ENCODE measurements at places on chromosomes 5 and 9.

- no peak for DNase-seq
Observed at GRCh38 chr5:53545744-53546143, 14.7 kb upstream of the NDUFS4 start.

DNA sequence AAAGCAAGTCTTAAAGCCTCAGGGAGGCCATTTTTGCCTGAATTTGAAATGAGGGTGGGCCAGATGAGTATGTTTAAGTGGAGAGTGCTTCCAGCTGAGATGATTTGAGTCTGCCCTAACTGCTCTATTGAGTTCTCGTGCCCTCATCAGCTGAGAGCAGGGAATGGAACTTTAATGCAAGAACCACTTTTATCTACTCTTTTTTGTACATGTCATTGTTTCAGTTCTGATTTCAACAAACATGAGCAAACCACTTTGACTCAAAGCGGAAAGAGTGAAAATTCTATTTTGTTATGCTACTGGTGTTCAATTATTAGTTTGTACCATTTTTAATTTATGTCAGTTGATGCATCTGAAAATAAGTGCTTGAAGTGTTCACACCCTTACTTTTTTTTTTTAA lies 35.8 kb downstream of the DCAF10 start:
- no peak for DNase-seq

- DNase-seq = no peak
Observed at GRCh38 chr5:116771466-116772151, 197.0 kb upstream of the SEMA6A start.

DNA sequence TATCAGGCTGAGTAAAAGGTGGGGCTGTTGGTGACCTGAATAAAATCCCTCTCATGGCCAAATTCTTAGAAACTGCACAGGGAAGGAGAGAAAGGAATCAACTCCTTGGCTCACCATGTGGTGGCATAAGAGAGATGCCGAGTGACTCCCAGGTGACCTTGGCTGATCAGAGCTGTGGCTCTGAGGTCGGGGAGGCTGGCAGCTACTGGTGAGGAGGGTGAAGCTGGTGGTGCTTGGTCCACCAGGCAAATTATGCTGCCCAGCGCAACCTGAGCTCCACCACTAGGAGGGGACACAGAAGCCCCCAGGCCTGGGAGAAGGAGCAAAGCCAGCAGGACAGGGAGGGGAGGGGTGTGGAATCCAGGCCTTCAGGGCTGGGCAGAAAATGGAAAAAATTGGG lies 111.2 kb upstream of the IL12B start:
- DNase-seq = no peak

DNA sequence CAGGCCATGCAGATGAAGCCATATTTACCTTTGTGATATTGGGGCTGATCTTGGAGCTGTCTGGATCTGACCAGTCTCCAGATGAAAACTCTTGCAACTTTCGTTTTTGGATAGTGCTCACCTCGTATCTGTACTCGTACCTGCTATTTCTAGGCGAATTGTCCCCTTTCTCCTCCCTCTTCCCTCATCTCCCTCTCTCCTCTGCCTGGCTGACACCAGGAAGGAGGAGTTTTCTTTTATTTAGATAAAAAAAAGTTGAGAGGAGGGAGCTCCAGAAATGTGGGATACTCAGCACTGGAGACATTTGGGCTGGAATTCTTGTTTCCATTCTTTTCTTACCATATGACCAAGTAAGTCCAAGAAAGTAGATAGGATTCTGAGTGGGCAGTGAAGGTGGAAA lies 54.6 kb upstream of the ABL1 start:
- DNase-seq = no peak

DNA sequence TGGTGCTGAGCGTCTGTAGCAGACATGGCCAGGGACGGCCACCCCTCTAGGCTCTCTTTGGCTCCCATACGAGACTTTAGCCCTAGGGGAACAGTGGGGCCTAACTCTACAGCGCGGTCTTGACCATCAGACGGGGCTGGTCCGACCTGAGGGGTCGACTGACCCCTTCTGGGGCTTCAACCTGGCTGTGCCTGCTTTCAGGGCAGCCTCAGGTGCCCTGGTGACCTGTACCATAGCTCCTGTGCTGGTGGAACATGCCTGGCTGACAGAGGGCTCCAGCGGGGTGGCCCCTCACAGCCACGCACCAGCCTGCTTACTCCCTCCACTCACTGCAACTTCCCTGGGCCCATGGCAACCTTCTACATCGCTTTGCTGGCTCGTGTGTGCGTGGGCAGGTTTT lies 423.4 kb upstream of the SEMA6A start:
- DNase-seq = no peak

DNA sequence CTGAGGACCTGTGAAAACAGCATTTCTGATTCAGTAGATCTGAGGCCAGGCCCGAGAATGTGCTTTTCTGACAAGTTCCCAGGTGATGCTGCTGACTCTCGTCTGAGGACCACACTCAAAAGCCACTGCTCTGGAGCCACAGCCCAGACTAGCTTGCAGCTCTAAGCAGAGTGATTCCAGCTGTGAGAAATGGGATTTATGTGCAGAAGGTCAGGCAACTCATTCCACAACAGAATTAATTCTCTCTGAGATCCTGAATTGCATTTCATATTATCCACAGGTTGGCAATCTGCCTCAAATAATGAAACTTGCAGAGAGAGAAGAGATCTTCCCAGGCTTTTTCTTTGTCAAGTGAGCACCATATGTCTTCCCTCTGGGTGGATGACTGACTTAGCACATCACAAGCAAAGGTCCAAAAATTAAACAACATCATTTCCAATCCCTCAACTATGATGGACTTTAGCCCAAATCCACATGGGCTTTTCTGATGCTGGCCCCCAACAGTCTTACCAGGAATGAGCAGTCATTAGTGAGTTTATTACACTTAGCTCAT lies 140.2 kb downstream of the ALDH1A1 start:
- no peak for DNase-seq

DNA sequence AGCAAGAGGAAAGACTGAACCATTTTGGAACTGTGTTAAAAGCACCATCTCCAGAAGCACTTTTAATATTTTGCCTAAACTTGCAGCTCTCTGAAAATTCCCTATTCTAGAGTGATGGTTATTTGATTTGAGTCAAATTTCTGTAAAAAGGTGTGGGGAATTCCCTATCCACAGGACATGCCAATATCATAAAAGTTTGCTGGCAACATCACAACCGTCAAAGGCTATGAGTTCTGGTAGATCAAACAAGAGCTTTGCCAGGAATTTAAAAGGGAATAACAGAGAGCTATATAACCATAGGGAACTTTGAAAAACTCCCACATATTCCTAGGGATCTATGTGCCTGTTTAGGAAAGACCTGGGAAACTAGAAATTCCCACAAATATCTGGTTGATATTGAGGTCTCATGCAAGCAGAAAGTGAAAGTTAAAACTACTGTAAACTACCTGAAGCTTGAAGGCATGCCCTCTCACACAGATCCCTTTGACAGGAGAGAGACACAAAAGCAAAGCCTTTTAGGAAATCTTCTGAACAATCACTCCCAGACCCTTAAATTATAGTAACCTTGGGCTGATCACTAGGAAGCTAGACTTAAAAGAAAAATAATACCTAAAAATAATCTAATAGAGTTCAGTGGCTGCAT lies 549.9 kb downstream of the ANXA1 start:
- DNase-seq = no peak

DNA sequence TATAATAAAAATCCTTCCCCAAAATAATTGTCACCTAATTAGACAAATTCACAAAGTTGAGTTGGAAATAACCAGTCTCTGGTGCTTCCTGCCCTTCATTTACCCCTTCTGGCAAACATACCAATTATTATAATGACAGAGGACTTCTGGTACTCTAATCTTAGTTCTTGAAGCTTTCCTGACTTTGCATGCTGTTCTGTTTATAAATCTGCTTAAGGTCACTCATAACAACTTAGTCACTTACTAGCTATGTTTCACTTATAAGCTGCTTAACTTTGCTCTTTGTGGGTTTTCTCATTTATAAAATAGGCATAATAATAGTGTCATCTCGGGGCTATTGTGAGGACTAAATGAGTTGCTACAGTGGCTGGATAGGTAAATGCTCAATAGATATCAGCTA lies 446.5 kb downstream of the EFNA5 start:
- no peak for DNase-seq

DNA sequence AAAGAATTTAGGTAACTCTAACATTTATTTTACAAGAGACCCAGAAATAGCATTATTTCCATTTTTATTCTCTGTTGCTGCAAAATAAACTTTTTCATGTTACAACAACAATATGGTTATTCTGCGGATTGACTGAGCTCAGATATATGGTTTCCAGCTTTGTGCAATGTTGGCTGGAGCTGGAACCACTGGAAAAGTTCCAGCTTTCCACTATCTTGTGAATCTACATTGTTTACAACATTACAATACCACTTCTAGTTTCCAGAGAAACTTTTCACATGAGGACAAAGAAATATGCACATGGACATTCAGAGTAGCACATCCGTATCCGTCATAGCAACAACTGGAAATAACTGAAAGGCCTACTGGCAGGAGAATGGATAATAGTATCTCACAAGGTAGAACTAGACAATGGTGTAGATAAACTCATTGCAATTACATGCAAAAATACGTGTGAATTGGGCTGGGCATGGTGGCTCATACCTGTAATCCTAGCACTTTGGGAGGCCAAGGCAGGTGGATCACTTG lies 436.1 kb upstream of the ADAMTS16 start:
- DNase-seq = no peak

DNA sequence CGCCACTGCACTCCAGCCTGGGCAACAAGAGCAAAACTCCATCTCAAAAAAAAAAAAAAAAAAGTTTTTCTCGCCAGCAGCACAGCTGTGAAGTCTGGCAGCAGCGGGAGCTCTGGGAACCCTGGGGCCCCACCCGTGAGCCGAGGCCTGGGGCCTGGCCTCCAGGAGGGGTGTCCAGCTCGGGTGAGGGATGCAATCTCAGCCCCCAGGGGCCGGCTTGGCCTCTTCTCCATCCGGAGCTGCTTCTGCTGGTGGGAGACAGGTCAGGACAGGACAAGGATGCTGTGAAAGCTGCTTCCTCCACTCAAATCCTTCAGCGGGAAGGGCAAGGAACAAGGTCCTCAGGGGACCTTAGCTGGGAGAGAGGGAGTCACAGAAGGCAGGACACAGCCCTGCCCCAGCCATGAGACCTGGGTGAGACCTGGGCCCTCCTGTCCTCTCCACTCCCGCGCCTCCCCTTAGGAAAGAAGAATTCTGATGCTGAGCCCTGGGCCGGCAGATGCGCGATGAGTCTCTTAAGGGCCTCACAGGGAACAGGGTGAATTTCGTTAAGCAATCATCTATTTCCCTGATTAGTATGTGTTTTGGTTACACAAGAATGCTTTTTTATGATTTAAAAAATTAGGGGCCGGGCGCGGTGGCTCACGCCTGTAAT lies 30.6 kb downstream of the PLPP7 start:
- DNase-seq = no peak

DNA sequence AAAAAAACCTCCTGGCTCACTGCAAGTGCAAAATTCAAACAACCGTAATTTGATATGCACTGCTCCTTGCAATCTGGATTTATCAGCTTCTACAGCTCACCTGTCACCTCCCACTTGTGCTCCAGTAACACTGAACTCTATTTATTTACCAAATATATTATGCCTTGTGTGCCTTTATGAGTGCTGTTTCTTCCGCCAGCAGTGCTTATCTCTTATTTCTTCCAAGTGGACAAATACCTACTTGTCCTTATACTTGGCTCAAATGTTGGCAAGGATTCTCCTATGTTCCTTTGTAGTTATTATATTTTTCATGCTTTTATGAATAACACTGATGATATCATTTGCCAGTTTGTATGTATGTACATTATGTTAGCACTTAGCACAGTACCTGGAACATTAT lies 145.7 kb upstream of the ARRDC3 start:
- no peak for DNase-seq

- no peak for DNase-seq
Observed at GRCh38 chr5:124907098-124907644, 160.7 kb upstream of the ZNF608 start.

- no peak for DNase-seq
Observed at GRCh38 chr9:81851340-81851739, 76.9 kb upstream of the SPATA31D4 start.

GRCh38 chr5:107601076-107601475 lies 69.7 kb downstream of the EFNA5 start:
- no peak for DNase-seq

DNA sequence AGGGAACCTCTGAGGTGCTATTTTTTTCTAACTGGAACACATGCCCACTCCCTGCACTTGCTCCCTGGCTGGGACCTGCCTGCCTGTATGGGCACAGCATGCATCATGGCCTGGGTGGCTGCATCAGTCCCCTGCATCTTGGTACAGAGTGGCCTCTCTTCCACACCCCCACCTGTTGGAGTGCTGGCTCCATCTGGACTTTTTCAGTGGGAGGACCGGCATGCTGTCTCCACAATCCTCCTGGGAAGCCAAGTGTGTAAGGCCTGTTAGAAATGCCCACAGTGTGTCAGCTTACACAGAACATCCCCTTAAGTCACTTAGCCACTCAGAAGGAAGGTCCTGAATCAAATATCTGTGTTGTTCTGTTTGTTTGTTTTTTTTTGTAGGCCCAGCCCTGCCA lies 102.9 kb downstream of the MARCHF3 start:
- DNase-seq = no peak

- no peak for DNase-seq
Observed at GRCh38 chr9:100350188-100350587, 2.6 kb downstream of the TEX10 start.

GRCh38 chr5:13926731-13927130 lies 17.8 kb downstream of the DNAH5 start:
- DNase-seq = no peak

- no peak for DNase-seq
Observed at GRCh38 chr5:32193591-32193990, 19.5 kb upstream of the GOLPH3 start.

DNA sequence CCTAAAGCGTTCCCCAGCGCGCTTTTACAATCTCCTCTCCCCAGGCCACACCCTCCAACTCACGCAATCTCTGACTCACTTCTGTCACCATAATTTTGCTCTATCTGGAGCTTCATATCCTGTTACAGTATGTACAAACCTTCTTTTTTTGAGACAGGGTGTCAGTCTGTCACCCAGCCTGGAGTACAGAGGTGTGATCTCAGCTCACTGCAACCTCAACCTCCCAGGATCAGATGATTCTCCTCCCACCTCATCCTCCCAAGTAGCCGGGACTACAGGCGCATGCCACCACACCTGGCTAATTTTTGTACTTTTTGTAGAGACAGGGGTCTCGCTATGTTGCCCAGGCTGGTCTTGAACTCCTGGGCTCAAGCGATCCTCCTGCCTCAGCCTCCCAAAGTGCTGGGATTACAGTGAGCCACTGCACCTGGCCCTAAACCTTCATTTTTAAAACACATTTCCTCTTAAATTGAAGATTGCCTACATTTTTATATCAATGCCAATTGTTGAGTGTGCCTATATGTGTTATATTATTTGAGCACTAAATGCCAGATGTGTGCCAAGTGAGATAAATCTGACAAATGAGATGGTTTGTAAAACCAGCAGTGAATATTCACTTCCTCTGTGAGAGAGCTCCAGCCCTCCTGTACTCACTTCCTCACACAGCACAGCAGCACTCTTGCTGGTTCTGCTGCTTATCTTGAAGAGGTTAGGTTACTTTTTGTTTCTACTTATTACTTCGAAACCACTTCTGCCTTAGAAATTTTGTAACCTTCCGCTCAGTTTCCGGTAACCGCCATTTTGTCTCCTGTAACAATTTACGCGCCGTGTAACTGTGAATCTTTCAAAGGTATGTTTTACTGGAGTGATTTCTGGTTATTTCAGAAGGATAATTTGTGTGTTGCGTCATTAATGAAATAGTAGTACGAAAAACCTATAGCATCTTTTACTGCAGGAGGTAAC lies 57.9 kb downstream of the DOCK8 start:
- DNase-seq = peak; percentile 69

GRCh38 chr9:107243742-107244141 lies 39.3 kb upstream of the RAD23B start:
- DNase-seq = no peak

Measured in T-cell (primary cell).